Stimulated activated CD4-positive, alpha-beta T cell treated with anti-CD3 and anti-CD28 coated beads, Interleukin-15, amount 100 ng/mL, for 1 hour (primary cell): ENCODE measurements at places on chromosomes 6 and 20.
A peak's percentile ranks its signal among the peaks of the same experiment; 100 is the strongest.

DNA sequence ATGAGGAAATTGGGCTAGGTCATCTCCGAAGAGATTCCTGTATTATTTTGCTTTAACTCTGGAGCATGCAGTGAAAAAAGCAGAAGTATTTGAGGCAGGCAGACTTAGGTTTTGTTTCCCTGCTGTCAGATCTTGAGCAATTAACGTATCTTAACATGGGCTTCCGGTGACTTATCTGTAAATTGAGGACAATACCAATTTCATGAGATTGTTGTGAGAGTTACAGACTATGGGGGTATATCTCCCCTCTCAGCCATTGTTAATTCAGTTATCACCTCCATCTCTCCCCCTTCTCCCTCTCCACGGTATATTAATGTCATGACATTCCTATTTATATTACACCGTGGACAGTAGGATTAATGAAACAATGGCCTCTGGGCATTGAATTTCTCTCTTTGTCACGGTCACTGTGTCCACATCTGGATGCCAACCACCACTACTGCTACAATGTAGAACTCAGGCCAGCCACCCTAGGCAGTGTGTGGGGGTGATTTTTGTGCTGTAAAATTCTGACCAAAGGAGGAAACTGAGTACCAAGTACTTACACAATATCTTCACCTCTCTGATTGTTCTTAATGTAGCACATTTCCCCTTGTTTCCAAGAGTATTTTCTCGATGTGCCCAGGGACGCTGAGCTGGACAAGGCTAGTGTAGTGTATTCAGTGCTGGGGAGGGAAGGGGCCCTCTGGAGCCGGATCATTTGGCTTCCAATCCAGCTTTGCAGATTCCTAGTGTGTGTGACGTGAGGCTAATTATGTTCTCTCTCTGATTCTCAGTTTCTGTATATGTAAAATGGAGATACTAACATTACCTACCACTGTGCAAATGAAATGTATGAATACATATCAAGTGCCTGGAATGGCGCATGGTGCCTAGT lies 77.2 kb downstream of the GCNT2 start:
- DNase-seq: no peak

DNA sequence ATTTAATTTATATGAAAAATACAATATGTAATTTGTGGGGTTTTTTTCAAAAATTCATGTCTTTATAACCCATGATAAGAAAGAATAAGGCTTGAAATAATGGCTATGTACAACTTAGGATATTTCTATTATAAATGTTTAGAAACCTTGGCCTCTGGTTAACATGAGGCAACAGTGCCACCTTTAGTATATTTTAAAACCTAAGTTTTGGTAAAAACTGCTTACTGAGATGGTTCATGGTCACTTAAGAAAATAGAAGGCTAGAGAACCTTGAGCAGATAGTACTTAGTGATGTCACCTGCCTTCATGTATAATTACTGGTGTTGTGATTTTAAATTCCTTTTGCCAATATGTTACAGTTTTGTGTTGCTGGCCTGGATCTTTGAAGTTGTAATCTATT lies 176.4 kb downstream of the ADGB start:
- no peak for DNase-seq

GRCh38 chr6:107869871-107870270 lies 45.8 kb upstream of the SCML4 start:
- DNase-seq: no peak

DNA sequence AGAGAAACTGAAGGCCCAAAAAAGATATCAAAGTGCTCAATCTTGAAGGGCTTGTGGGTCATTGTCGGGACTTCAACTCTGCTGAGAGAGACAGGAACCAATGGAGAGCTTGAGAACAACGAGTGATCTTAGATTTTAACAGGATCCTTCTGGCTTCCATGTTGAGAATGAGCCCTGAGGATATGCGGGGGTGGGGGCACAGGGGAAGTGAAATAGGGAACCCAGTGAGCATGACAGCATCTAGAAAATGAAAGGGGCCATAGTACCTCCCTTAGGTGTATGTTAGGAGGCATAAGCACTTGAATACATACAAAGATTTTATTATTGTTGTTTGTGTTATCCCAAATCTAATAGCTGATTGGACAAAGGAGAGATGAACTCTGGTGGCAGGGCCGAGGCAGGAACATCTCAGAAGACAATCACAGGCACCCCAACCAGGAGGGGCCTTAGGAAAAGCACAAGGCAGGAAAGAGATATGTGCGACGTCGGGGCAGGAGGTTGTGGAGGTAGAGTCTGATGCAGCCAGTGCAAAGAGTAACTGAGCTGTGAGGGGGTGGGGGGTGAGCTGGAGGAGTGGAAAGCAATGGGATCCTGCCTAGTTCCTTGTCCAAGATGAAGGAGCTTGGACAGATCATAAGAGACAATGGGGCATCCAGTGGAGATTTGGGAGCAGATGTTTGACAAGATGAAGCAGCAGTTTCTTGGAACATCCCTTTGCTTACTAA lies 10.4 kb downstream of the TGM6 start:
- no peak for DNase-seq

DNA sequence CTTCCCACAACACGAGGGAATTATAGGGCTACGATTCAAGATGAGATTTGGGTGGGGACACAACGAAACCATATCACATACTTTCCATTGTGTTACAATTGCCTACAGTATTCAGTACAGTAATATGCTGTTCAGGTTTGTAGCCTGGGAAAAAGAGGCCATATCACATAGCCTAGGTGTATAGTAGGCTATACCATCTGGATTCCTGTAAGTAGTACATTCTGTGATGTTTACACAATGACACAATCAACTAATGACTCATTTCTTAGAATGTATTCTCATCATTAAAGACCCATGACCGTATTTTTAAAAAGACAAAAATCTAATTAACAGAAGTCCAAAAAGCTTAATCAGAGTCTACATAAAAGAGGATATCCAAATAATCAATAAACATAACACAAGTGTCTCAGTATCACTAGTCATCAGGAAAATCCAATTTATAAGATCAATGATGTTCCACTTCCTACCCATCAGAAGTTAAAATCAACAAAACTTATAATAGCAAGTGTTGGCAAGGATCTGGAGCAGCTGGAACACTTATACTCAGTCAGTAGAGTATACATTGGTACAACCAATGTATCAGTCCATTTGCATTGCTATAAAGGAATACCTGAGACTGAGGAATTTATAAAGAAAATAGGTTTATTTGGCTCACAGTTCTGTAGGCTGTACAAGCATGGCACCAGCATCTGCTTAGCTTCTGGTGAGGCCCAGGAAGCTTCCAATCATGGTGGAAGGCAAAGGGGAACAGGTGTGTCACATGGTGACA lies 215.9 kb downstream of the CLVS2 start:
- no peak for DNase-seq

GRCh38 chr6:4637691-4638433 lies 138.3 kb upstream of the CDYL start:
- DNase-seq: no peak

GRCh38 chr20:57545927-57546662 lies 14.8 kb upstream of the PCK1 start:
- DNase-seq: no peak

GRCh38 chr6:14270925-14271788 lies 153.6 kb downstream of the CD83 start:
- peak; percentile 5 for DNase-seq

- DNase-seq: no peak
Measured at GRCh38 chr20:45469336-45470261, at the start of gene WFDC2. Gene WFDC2, plus strand, starts transcription at chr20:45469753. Its CDS starts 29 bp downstream, at chr20:45469782.

DNA sequence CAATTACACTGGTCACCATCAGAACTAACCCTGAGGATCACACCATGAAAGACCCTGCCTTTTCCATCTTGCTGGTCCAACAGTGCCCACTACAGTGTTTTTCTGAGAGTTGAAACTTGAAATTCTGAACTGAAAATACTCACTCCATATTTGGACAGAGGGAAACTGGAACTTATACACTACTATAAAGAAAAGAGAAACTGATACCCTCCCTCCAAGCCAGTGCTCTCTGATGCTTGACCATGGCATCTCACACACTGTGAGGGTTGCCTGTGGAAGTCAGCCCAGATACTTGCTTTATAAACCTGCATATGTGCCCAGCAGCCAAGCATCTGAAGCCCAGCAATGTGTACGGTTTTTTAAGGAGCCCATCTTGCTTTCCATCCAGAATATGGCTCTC lies 108.7 kb downstream of the FOXA2 start:
- no peak for DNase-seq

DNA sequence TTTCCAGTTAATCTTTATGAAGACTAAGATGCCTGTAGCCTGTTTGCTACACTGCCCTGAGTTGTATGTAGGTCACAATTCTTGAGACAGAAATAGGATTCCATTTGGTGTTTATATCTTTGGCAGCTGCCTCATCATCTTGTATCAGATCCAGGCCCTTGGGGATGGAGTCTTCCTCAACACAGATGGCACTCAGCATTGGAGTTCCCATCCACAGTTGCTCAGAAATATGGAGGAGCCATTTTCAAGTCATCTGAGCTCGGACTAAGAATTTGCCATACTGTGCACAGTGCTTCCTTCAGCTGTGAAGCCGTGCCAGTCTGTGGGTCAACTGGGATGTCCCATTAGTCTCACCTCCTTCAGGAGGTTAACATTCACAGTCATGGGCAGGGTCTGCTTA lies 156.6 kb downstream of the ZDHHC14 start:
- no peak for DNase-seq

- DNase-seq: no peak
Measured at GRCh38 chr6:54191461-54191860, 80.2 kb downstream of the MLIP start.

DNA sequence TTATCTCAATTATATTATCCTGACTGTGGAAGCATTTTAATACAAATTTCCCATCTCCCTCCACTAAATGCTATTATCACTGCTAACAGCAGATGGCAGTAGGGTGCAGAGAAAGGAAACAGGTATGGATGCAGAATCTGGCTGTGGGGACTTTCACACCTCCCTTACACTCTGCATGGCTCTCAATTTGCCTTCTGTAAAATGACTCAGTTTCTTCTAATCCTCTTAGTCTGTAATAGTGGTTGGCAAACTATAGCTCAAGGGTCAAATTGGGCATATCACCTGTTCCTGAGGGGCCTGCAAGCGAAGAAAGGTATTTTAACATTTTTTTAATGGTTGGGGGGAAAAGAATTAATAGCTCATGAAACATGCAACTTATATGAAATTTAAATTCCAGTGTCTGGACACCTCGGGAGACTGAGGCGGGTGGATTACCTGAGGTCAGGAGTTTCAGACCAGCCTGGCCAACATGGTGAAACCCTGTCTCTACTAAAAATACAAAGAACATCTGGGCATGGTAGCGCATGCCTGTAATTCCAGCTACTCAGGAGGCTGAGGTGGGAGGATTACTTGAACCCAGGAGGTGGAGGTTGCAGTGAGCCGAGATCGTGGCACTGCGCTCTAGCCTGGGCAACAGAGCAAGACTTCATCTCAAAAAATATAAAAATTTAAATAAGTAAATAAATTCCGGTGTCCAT lies 83.5 kb downstream of the ZMYND8 start:
- no peak for DNase-seq

GRCh38 chr6:110180228-110181008 lies at the start of gene CDC40:
Gene CDC40, plus strand, starts transcription at chr6:110180427. Its CDS starts 18 bp downstream, at chr6:110180445.
- DNase-seq: peak; percentile 20

DNA sequence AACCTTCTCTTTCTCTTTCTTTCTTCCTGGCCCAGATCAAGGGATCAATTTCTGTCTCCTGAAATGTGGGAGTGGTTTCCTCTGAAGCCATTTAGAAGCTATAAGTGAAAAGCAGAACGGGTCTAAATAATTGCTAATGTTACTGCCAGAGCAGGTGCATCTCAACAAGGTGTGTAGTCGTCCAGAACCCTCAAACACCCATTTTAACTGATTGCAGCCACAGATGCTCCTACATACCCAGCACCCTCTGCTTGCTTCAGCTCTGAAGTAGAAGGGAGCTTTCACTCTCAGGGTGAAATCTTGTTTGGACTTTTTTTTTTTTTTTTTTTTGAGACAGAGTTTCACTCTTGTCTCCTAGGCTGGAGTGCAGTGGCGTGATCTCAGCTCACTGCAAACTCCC lies 592.1 kb upstream of the ARID1B start:
- no peak for DNase-seq

DNA sequence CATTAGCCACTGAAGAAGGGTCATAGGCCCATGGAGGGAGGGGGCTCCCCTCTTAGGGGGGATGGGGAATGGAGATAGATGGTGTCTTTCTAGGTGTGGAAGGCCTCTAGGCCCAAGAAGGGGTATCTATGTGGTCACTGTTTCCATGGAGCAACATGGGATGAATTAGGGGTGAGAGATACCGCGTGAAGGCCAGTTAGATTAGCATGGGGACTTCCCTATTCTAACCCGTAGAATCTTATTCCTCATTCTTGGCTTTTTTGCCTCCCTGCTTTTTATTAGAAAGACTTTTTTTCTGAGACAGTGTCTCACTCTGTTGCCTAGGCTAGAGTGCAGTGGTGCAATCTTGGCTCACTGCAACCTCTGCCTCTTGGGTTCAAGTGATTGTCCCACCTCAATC lies 3.2 kb downstream of the RAB44 start:
- no peak for DNase-seq

DNA sequence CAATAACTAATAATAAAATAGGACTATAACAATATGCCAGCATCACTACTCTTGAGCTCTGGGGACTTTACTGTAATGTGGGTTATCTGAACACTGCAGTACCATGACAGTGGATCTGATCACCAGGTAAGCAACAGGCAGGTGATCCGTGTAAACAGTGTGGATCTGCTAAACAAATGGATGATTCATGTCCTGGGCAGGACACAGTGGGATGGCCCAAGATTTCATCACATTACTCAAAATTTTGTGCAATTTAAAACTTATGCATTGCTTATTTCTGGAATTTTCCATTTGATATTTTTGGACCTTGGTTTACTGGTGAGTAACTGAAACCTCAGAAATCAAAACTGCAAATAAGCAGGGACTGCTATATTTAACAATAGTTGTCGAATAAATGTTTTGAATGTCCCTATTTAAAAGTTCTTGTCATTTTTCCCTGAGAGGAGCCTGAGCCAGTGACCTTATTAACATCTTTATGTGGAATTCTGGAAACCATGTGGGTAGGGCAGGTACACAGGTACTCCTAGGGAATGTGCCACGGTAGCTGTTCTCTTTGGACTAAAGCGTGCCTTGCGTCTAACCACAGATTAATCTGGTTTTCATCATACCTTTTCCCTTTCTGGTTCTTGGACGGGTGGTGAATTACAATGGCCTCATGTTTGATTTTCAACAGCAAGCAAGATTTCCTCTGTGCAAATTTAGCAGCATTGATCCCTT lies 214.5 kb upstream of the SASH1 start:
- no peak for DNase-seq

DNA sequence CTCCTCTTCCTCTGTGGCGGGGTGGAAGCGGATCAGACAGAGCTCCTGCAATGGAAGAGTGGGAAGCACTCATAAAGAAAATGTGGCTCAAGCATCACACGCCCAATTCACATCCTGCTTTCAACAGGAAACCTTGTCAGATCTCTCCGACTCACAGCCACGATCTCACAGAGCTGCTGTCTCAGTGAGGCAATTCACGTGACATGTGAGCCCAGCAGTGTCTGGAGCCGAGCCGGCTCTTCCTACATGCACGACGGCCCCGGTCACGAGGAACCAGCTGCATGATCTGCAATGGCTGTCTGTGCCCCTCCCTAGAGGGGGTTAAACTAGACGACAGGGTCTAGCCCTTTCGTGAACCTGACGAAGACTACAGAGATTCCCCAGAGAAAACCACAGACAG lies 29.5 kb upstream of the TCFL5 start:
- no peak for DNase-seq
